ENCODE measurements at places on chromosomes 16 and 17.

- DNase-seq: no peak
These were observed 981 bp downstream of the KCNH4 start for GRCh38 chr17:42179911-42180410.

GRCh38 chr16:70679671-70680494 lies 6.0 kb downstream of the MTSS2 start:
- DNase-seq: peak; percentile 24

- DNase-seq: no peak
These were observed at the start of gene NOTUM for GRCh38 chr17:81961087-81961511. NOTUM (minus strand) TSS chr17:81961187; CDS start chr17:81960909, 278 bp downstream.

- no peak for DNase-seq
These were observed 35.2 kb downstream of the ADCY9 start for GRCh38 chr16:4081047-4081446.

GRCh38 chr17:71919186-71919585 lies 201.6 kb upstream of the SOX9 start:
- no peak for DNase-seq

GRCh38 chr17:4944163-4944553 lies 4.1 kb downstream of the RNF167 start:
- no peak for DNase-seq

GRCh38 chr17:4500191-4500571 lies 1.5 kb downstream of the SPNS2 start:
- DNase-seq: no peak

- DNase-seq: no peak
These were observed 520.5 kb downstream of the CDH13 start for GRCh38 chr16:83147244-83147643.

DNA sequence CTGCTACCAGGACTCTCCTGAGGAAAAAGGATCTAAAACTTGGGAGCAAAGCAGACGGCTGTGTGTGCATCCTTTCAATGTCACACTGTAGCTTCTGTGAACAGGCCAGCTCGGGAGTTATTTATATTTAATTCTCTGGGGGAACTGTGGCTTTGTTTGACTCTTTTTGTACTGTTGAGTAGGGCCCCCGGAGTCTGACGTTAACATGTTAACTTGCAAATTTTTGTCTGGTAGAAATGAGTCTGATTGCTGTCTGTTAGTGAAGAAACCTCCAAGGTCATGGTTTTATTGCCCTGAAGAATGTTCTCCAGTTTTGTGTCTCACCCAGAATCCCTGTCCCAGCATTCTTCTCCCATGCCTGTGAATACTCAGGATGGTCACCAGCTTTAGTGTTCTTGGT lies 14.2 kb upstream of the KCNG4 start:
- DNase-seq: no peak

- DNase-seq: no peak
These were observed 181.6 kb downstream of the DNAH9 start for GRCh38 chr17:11779892-11780291.

GRCh38 chr17:39365242-39365641 lies 36.2 kb downstream of the FBXL20 start:
- DNase-seq: no peak

GRCh38 chr16:56812884-56813283 lies 52.1 kb upstream of the SLC12A3 start:
- no peak for DNase-seq

DNA sequence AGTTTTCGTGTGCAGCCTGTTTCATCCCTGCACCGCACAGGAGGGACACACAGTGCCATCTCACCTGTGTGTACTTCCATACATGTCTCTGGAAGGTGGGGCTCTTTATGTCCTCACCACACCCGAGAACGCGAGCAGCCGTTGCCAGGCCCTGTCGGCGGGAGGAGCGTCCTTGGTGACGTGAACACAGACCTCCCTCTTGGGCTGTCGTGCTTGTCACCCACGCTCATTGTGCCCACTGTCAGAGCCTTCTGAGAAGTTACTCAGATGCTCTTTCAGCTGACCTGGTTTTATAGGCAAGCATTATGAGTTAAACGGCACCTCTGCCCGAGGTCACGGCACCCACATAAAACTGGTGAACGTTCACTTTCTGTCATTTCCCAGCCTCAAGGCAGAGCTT lies 40.2 kb downstream of the ZNF750 start:
- DNase-seq: no peak

DNA sequence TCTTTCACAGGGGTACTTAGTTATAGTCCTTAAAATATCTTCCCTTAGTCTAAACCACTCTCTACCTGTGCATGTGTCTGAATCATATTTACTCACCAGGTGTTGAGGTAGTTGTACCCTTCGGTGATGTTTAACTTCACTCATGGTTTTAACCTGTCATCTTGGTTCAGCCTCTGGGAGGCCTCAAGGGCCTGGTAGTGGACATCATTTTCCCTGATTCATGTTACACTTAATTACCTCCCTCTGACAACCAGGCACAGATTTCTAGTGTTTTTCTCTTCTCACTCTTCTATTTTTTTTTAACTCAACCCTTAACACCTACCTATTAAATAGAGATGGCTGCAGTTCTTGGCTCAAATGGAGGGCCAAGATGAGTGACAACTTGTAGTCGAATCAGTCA lies 505.4 kb downstream of the TMEM114 start:
- no peak for DNase-seq

- no peak for DNase-seq
These were observed 33.8 kb downstream of the SDK2 start for GRCh38 chr17:73610331-73610911.

DNA sequence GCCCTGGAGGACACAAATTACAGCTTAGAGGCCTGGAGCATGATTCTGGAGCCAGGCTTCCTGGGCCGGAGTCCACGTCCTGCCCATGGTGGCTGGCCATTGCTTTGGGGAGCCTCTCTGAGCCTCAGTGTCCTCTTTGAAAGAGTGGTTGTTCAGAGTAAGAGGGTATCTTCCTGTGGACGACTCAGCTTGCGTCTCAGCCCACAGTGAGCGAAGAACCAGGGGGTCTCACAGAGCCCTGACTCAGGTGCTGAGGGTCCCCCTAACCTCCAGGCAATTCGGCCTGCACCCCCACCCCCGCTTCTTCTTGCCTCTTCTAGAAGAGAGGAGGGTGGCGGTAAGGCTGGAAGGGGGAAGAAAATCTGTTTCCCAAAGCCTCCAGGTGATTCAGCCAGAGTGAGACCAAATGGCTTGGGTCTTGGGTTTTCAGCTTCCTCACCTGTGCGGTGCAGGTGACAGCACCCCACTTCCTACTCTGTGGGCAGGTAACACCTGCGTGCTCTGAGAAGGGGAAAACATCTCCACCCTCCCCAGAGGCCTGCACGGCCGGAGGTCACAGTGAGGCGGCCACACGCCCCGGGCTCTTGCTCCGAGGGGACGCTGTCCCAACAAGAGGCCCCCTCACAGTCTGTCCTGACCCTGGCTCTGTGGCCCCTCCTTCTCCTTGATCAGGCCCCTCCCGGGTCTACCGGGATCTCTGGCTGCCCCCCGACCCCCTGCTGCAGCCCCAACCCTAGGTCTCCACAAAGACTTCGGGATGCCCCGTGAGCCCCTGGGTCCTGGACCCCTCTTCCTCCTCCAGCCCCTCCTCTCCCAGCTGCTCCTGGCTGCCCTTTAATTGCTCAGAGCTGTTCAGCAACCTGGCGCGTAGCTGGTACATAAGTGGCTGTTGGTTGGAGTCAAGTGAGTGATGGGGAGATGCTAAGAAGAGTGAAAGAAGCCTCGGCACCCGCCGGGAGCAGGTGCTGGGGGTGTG lies 119.2 kb downstream of the METRNL start:
- no peak for DNase-seq

GRCh38 chr17:61444831-61445230 lies 7.4 kb upstream of the TBX4 start:
- no peak for DNase-seq

DNA sequence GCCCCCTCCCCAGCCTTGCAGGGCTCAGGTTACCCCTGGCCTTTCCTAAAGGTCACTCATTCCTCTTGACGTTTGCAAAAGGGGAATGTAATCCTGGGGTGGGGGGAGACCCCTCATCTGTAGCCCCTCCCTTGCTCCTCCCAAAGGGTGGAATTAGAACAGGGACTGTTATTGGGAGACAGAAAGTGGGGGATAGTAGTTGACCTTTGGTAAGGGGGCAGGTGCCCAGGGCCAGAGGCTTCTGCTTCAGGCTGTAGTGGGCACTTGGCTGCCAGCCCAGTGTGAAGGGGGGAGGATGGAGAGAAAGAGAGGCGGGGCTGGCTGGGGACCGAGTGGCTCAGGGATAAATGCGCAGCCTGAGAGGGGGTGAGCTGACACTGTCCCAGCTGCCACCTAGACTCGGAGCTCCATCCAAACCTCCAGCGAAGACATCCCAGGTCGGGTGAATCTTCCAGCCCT lies at the start of gene ENO3:
Gene ENO3 (plus strand): TSS at position 374 of the 459 bp plus-strand sequence. CDS start 711 bp downstream, outside the sequence.
- no peak for DNase-seq

DNA sequence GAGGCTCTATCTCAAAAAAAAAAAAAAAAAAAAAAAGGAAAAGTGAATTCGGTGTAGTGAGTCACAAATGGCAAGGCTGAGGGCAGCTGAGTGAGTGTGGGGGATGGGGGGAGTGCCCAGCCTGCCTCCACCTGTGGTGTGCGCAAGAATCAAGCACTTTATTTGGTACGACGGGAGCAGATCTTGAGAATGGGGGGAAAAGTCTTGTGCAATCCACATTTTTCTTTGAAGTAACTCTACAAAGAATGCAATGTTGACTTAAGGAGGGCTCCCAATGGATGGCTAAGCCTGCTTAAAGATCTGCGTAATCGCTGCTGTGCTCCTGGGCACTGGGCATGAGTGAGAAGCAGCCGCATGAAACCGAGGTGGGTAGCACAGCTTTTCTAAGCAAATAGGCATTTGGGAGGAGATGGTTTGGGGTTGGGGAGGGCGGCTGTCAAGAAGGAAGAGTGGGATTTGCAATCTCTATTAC lies 28.2 kb downstream of the ATP2C2 start:
- DNase-seq: no peak
